ENCODE measurements at places on chromosomes 3 and 15.

DNA sequence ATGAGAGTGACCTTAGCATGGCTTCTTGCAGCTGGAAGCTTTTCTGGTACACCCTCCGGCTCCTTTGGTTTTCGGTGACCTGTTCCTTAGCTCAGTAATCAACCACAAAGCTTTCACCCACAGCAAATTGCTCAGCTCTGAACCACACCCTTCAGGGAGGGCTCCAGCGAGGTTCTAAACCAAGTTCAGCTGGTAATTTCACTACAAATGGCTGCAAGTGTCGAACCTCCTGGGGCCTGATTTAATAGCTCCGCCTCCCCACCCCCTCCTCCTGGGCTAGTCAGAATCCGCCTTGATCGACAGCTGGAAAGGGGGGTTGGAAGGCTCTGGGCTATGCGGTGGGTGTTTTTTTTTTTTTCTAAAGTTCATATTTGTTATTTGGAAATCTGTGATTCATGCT lies 150.9 kb upstream of the MCTP2 start:
- H3K36me3 ChIP-seq = no peaks in the 10 kb centered on the region
- H3K27me3 ChIP-seq = no peaks in the 10 kb centered on the region
- no peak overlapping the region for H3K4me3 ChIP-seq
- peak; percentile 23 for DNase-seq

- H3K36me3 ChIP-seq = no peaks in the 10 kb centered on the region
- no peak overlapping the region for H3K27ac ChIP-seq
- DNase-seq = no peak
- peaks cover 70% of the 10 kb centered on the region for H3K4me1 ChIP-seq
These were observed 276.2 kb upstream of the RARB start for GRCh38 chr3:25151903-25152295.

DNA sequence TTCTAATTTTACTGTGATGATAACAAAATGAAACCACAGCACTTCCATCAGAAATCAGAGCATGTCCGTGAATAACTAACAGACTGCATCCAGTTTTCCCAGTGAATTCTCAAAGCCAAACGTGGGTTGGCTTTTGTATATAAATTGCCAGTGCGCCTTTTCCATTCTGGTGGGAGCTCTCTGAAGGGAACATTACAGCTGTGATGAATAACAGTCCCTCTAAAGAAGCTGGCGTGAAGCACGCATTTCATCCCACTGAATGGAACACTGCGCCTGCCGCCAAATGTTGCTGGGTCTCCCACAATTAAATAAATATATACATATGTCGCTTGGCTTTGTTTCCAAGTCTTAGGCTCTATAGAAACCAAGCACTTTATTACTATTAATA lies 113.0 kb upstream of the PFN2 start:
- no peaks in the 10 kb centered on the region for H3K27me3 ChIP-seq
- no peaks in the 10 kb centered on the region for H3K36me3 ChIP-seq
- DNase-seq = no peak
- H3K4me1 ChIP-seq = peaks cover 7% of the 10 kb centered on the region
- no peak overlapping the region for H3K4me3 ChIP-seq
- no peak overlapping the region for H3K27ac ChIP-seq

GRCh38 chr3:139121513-139122220 lies 77.0 kb upstream of the PRR23C start:
- H3K4me3 ChIP-seq = no peak overlapping the region
- no peaks in the 10 kb centered on the region for H3K27me3 ChIP-seq
- H3K27ac ChIP-seq = no peak overlapping the region
- H3K4me1 ChIP-seq = peaks cover 3% of the 10 kb centered on the region

- no peak overlapping the region for H3K27ac ChIP-seq
- peaks cover 64% of the 10 kb centered on the region for H3K36me3 ChIP-seq
- no peak for DNase-seq
- H3K4me1 ChIP-seq = no peaks in the 10 kb centered on the region
- no peaks in the 10 kb centered on the region for H3K27me3 ChIP-seq
These were observed 52.9 kb downstream of the RYK start for GRCh38 chr3:134197681-134198261.

DNA sequence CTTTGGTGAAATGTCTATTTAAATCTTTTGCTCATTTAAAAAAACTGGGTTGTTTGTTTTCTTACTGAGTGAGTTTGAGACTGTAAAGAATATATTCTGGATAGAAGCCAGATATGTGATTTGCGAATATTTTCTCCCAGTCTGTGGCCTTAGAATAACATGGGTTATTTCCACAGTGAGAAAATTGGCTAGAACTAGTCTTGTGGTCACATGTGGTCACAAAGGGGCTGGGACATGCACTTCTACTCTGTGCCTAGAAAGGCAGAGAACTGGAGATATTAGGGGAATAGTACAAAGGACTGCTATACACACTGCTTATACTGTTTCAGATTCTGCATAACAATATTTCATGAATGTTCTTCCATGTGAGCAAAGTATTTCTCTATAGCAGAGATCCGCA lies 79.9 kb upstream of the RGMA start:
- peaks cover 8% of the 10 kb centered on the region for H3K36me3 ChIP-seq
- DNase-seq = no peak
- H3K4me1 ChIP-seq = 0 out of 2 replicates have a peak, but pooled peaks cover 3% of the 10 kb centered on the region

DNA sequence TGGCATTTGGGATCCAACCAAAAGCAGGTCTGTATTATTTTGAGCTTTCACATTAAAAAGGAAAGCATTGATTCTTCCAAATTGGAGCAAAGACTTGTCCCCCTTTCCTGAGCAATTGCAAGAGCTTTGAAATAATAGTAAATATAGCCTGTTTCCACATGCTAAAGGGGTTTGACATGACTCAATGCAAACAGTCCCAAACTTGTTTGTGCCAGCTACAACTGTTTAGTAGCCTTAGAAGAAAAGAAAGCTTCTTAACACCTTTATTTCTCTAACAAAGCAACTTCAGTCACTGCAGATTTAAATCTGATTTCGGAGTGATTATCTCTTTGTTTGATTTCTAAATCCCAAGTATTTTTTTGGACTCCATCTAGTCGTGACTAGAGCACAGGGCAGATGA lies 180.2 kb downstream of the SEMA6D start:
- H3K4me3 ChIP-seq = no peak overlapping the region
- H3K4me1 ChIP-seq = peaks cover 3% of the 10 kb centered on the region
- peaks cover 12% of the 10 kb centered on the region for H3K36me3 ChIP-seq
- H3K27ac ChIP-seq = no peak overlapping the region
- no peak for DNase-seq

DNA sequence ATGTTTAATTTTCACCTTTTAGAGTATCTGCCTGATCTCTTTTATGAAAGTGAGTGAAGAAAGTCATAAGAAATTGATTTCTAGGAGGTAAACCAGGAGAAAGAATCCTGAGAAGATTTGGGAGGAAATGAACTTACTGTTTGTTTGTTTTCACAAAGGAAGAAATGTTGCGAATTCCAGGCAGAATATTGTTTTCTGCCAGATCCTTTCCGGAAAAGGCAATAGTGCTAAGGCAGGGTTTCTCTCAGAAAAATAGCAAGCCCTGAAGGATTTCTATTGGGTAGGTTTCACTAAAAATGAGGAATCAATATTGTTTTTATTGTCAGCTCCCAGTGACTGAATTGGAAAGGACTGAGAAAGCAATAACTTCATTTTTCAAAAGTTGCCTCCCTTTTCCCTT lies 85.7 kb upstream of the TGFBR2 start:
- no peak overlapping the region for H3K27ac ChIP-seq
- H3K4me3 ChIP-seq = no peak overlapping the region
- no peaks in the 10 kb centered on the region for H3K36me3 ChIP-seq
- no peaks in the 10 kb centered on the region for H3K27me3 ChIP-seq
- DNase-seq = no peak

DNA sequence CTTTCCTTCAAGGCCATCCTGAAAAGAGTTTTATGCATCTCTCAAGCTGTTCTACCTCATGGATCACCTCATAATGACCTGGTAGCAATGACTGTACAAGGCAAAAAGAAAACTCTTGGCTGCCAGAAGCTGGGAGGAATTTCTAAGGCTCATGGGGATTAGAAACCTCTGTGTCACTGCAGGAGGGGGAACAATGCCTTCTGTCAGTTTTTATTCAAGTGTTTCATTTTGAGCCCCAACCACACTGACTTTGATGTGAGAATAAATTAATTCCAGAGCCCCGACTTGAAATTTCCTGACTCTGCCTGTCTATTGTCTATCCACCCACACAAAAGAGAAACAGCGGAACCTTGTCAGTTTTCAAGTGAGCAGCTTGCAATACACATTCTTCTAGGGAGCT lies 58.7 kb upstream of the MRPL3 start:
- peaks cover 39% of the 10 kb centered on the region for H3K4me1 ChIP-seq
- no peaks in the 10 kb centered on the region for H3K27me3 ChIP-seq
- no peak overlapping the region for H3K4me3 ChIP-seq

DNA sequence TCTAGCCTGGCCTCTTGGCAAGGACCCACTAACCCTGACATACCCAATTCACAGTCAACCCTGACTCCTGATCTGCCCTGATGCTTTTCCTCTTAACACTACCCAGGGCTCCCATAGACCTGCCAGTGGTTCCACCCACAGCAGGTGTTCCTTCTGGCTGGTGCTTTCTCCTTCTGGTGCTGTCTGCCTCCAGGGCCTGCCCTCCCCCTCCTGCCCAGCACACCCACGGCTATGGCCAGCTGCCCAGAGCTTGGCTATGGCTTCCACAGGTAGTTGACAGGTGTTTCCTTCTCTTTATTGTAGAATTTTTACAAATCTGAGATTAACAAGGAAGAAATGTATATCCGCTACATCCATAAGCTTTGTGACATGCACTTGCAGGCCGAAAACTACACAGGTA lies 46.5 kb upstream of the MANF start:
- peaks cover 13% of the 10 kb centered on the region for H3K4me1 ChIP-seq
- no peaks in the 10 kb centered on the region for H3K36me3 ChIP-seq
- no peak overlapping the region for H3K4me3 ChIP-seq
- H3K27ac ChIP-seq = no peak overlapping the region
- DNase-seq = no peak

DNA sequence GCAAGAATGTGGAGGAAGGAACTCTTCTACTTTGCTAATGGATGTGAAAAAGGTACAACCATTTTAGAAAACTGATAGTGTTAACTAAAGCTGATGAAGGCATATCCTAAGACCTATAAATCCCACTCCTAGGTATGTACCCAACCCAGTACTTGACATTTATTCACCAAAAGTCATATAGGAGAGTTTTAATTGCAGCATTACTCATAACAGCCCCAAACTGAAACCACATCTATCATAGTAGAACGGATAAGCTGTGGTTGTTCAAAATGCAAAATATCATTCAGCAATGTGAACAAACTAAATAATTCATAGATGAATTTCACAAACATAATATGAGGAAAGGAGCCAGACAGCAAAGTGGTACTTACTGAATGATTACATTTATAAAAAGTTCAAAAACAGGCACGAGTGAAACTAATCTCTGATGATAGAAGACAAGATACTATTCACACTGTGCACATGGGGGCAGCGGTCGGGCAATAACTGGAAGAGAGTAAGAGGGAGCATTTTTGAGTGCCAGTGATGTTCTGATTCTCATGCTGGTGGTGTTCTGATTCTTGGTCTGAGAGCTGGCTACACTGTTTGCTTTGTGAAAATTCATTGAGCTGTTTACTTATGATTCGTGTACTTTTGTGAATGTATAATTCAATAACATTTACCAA lies 34.3 kb downstream of the GOLIM4 start:
- H3K4me1 ChIP-seq = peaks cover 10% of the 10 kb centered on the region
- H3K27ac ChIP-seq = no peak overlapping the region
- H3K36me3 ChIP-seq = peaks cover 14% of the 10 kb centered on the region
- no peaks in the 10 kb centered on the region for H3K27me3 ChIP-seq
